Neural crest cell (in vitro differentiated cells): ENCODE measurements at places on chromosomes 16 and 17. TPM values are rescaled to one million over a fixed set of nuclear protein-coding genes. Genes with fewer than 3 reads are reported as not detected.

The GPR179 gene
- 0.07 and 0.20 TPM in 2 replicates for total RNA-seq

The KCNG4 gene
- not detected in 2 replicates for total RNA-seq

The KCNAB3 gene
- total RNA-seq: 19.9 and 20.4 TPM in 2 replicates

The CDYL2 gene
- 4.5 and 5.2 TPM in 2 replicates for total RNA-seq

The SLC43A2 gene
- 13.9 and 15.5 TPM in 2 replicates for total RNA-seq

The CLEC18B gene
- total RNA-seq: 1.4 and 2.1 TPM in 2 replicates

The ASPHD1 gene
- 2.5 and 2.8 TPM in 2 replicates for total RNA-seq

The FA2H gene
- total RNA-seq: not detected in 2 replicates

The TPSG1 gene
- total RNA-seq: not detected in 2 replicates

The ABCA10 gene
- total RNA-seq: 0.64 and 0.82 TPM in 2 replicates
